Left hindlimb (tissue), 1 donor: ENCODE measurements at places on chromosomes 4 and X.
A peak's percentile ranks its signal among the peaks of the same experiment; 100 is the strongest.

GRCh38 chr4:5366421-5366820 lies 315.1 kb downstream of the STK32B start:
- no peak for DNase-seq

- DNase-seq = no peak
Measured at GRCh38 chr4:33711826-33712225, 2532.5 kb downstream of the ARAP2 start.

GRCh38 chr4:87152310-87153041 lies 67.9 kb downstream of the KLHL8 start:
- DNase-seq = peak; percentile 36

DNA sequence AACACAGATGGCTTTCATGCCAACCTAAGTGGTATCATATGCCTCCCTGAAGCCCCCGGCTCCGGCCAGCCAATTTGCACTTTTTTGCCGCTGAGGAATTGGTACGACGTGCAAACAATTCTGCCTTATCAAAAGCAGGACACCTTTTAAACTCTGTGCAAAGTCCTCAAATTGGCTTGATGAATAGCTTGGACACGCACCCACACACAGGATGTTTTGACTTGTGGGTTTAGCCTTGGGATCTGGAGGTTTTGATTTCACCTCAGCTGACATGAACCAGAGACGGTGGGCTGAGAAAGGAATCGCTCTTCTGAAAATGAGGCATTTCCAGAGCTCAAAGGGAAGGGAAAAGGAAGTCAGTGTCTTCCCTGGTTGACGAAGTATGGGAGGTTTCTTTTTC lies 110.8 kb upstream of the SHOX start:
- no peak for DNase-seq

- peak; percentile 34 for DNase-seq
Measured at GRCh38 chr4:11155208-11155867, 273.4 kb downstream of the HS3ST1 start.

DNA sequence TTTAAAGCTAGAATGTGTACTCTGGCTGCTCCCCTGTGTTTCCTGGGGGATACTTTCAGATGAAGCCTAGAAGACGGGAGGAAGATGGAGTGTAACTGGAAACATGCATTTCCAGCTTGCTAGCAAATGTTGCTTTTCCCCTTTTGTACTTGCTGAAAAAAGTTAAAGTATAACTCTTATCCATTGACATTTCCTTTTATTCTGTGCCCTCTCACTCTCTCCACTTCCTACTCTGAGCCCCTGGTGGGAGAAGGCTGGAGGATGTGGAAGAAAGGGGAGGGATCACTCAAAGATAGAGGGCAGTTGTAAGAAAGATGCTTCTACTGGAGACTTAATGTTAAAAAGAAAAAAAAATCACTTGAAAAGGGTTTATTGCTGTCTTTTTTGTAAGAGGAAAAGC lies 396.5 kb downstream of the DTHD1 start:
- DNase-seq = no peak

- DNase-seq = no peak
Measured at GRCh38 chrX:113058634-113059033, 218.0 kb upstream of the AMOT start.

GRCh38 chrX:149950681-149951080 lies 12.4 kb upstream of the EOLA2 start:
- no peak for DNase-seq

DNA sequence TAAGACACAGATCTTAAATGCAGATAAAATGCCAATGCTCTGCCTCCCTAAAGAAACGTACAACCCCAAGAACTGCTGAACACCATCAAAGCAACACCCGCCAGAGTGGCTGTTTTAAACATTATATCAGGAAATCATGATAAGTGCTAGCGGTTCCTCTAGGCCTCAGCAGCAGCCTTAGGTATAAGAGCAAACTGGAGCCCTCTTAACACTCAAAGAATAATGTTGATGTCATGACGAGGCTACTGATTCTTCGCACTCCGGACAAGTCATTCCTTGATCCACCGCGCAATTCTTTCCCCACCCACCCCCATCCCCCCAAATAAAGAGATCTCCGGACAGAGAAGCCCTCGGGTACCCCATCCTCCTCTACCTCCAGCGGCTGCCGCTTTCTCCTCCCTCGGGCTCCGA lies 507 bp downstream of the LIN54 start:
- DNase-seq = no peak

- no peak for DNase-seq
Measured at GRCh38 chr4:80967346-80967745, 63.2 kb upstream of the BMP3 start.

DNA sequence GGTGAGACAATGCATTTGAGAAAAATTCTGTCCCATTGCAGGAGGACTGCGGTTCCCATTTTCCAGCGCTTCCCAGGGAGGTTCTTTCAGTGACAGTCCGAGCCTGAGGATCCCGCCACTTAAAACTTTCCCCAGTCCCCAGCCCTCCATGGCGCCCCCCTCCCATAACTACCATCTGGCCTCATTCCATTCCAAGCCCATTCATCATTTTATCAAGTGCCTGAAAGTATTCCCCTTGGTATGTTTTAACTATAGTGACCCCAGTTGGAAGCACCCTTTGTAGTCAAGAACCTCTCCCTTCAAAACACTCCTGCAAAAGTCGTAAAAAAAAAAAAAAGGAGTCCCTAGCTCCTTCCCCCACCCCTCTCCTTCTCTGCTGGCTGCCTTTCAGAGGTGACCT lies 1.2 kb downstream of the RASL11B start:
- DNase-seq = no peak

DNA sequence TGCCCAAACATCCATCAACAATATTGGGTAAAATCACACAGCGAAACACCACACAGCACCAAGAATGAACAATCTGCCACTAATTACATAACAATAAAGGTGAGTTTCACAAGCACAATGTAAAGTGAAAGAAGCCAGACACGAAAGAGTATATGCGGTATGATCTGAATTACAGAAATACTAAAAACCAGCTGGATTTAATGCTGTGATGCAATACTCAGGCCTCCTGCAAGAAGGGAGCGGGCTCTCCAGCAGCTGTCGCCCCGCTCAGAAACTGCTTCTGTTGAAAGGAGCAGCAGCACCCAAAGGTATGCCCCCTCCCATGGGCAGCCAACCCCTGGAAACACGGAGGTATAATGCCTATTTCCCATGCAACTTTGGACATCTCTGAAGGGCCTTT lies 77.0 kb downstream of the PAPSS1 start:
- DNase-seq = no peak

- DNase-seq = no peak
Measured at GRCh38 chr4:62407534-62407933, 1207.4 kb downstream of the ADGRL3 start.

DNA sequence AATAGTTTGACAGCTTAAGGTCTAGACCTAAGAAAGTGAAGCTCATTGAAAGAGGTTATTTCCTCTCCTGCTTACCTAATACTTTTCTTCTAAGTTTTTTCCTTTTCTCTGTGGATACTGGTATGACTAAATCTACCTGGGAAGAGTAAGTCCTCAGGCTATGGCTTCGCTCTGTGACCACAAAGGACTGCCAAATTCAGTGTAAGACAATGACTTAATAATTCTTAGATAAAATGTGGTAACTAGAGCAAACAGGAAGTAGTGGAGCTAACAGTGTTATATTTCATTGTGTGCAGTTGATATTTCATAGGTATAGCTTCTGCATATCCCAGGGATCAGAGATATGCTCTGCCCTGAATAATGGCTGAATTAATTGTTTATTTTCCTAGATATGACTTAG lies 418.9 kb downstream of the CCSER1 start:
- DNase-seq = no peak

DNA sequence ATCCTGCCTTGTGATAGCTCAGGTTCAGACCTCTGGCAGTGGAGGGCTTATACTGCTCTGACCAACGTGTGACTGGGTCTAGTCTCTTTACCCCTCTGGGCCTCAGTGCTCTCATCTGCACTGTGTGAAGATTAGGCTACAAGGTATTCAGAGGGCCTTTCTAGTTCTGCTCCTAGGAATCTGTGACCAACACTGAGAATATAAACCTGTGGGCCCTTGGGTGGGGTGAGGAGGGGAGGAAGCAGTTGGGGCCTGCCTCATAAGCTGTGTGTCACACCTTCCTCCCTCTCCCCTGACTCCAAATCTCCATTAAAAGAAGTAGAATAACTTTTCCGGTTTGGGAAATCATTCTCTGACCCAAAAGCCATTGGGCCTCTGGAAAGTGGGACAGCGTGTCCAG lies 66.3 kb upstream of the MSN start:
- DNase-seq = no peak

GRCh38 chr4:118353534-118354030 lies 779 bp upstream of the PRSS12 start:
- DNase-seq = no peak
